T-helper 1 cell (primary cell): ENCODE measurements at places on chromosomes 4 and X.

DNA sequence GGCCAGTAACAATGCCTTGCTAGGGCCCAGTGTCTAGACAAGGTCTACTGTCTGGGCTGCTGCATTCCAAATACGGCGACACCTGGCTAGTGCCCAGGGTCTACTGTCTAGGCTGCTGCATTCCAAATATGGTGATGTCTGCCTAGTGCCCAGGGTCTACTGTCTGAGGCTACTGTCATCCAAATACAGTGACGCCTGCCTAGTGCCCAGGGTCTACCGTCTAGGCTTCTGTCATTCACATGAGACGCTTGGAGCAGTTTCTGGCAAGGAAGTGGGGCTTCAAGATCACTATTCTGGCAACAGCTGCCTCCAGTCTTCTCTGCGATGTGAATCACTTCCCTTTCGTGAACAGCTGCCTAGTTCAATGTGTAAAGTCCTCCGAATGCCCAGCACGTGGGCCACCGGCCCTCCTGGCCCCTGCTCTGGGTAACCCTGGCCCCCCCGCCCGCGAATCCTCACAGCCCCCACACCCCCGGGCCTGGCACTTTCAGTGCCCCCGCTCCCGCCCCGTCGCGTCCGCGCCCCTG lies 12.7 kb downstream of the ACOX3 start:
- DNase-seq: no peak

DNA sequence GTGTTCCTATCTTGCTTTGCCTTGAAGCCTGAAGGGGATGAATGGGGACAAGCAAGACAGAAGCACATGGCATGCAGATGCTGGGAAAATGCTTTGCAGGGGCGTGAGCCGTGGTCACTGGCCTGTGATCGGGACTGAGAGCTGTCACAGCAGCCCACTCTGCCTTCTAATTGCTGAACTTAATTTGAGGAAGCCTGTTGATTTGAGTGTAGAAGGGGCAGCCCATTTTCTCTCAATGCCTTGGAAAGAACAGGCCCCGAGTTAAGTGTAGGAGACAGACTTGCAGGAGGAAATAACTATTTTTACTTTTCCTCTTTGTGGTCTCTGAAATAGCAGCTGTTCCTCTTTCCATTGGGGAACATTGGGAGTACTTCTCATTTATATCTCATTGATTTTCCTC lies 26.1 kb upstream of the TBC1D1 start:
- no peak for DNase-seq

DNA sequence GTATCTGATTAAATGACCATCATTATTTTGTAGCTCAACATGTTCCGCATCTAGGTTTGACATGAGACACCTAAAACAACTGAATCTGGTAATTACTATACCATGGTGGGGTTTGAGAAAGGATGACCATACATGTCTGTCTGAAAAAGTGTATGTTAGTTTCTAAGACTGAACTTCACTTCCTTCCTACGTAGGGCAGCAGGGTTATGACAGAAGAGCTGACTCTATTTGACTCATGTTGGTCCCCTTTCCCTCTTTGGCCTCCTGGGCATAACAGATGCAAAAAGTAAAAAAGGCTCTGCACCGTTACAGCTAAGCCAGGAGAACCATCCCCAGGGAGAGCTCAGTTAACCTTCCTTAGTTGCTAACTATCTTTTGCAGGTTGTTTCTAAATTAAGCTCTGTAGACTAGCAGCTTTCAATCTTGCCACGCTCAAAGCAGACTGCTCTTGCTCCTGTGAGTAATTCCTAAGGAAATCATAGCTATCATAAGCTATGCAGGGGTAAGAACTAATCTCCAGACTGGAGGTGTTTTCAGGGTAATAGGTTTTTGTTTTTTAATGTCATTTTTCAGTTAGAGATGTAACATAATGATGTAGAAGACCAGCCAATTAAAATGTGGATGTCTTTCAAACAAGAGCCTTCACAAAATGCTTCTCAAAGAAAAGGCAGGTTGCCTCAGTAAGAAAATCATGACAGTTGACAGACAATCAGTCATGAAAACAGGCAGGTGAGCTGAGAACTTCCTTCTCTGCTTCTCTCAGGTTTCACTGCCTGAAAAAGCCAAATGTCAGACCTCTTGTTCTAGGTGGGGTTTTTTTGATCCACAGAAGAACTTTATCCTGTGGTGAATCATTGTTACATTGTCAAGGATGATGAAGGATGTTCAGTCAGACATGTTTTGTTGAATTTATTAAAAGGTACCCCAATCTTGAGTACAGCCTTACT lies 66.9 kb upstream of the DAPP1 start:
- DNase-seq: no peak

- no peak for DNase-seq
These were observed 223.8 kb upstream of the MAGEC2 start for GRCh38 chrX:142428916-142429315.

DNA sequence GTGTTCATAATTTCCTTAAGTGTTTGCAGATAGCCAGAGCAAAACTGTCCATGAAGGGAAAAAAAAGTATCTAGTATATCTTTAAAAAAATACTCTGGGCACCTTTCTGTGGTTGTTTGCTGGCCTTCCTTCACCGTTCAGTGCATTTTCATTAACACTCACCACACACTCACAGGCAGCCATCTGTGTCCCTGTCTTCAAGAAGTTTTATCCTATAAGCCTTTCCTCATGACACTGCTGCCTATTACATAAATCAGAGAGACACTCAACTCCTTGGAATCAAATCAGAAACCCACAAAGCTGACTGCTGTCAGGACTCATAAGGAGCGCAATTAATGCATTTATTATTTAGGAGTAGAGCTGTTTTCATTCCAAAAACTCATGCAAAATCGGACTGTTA lies 1720.2 kb downstream of the PCDH7 start:
- no peak for DNase-seq

DNA sequence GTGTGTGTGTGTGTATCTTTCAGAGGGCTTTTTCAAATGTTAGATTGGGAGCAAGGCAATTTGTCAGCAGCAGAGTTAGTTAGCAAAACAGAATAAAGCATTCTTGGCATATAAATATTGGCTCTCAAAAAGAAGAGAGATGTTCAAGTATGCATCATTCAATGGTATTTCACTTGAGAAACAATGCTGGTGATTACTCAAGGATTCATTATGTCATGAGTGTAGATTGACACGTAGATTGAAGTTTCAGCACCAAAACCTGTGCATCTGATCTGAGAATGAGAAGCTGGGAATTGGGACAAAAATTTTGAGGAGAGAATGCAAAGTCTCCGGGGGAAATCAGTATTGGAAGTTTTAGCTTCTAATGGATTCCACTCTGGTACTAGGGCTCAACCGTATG lies 241.4 kb downstream of the FRMPD4 start:
- no peak for DNase-seq

GRCh38 chr4:1058198-1058996 lies 47.0 kb downstream of the FGFRL1 start:
- DNase-seq: no peak

DNA sequence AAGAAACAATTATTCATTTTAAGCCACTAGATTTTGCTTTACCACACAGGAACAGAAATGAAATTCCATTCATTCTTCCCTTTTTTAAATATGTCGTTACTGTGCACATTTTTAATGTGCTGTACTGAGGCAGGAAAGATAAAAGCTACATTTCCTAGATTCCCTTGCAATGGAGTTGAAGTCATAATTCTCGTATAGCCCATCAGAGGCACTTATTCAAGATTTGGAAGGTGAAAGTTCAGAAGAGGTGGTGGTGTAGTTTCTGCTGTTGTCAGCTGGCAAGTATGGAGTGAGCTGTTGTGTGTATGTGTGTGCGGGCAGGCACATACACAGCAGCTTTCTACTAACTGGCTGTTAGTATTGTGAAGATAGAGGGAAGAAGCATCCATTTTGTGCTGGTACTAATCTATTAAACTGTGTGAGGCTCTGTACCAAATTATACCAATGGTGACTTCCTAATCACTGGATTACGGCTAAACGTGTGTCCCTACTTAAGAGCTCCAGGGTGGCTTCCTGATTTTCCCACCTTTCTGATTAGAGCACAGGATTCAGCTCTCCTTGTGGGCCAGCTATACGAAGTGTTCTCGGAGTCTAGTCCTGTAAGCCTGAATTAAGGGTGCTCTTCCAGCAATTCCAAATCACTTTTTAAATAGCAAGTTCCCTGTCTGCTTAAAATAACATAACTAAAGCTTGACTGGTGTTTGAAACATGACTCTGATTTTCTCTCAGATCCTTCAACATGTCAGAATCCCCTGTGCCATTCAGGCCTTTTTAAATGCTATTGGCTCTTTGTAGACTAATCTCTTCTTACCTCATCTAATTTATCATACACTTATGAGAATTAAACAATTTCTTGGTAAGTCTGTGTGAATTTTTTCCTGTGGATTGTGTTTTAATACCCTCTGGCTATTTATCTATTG lies 43.8 kb downstream of the PDS5A start:
- no peak for DNase-seq

- no peak for DNase-seq
These were observed 586 bp upstream of the NSG1 start for GRCh38 chr4:4386296-4386735.
